Left cardiac atrium (tissue), 4 donors: ENCODE measurements at places on chromosomes 2 and 18. TPM values are rescaled to one million over a fixed set of nuclear protein-coding genes. Genes with fewer than 3 reads are reported as not detected.

DNA sequence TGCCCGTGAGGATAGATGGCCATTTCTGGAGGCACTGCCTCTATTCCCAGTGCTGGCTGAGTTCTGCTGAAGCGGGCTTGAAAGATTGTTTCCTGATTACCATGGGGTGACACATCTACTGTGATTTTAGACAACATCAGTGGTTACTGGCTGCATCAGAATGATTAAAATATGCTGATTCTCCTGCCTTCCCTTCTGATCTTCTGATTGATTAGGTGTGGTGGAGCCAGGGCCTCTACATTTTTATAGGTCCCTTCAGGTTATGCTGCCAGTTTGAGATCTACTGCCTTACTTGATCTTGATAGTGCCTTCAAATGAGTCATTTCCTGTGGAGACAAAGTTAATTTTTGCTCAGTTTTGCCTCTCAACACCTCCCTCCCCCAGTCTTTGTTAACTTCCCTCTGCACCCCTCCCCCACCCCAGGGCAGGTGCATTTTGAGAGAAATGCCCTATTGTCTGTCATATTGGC is 31.6 kb upstream of the SNORC start:
- DNase-seq, result no peak

- no peak for DNase-seq
These were observed 8.9 kb upstream of the NFE2L2 start for GRCh38 chr2:177273408-177273807.

The VIL1 gene
- not detected for total RNA-seq

DNA sequence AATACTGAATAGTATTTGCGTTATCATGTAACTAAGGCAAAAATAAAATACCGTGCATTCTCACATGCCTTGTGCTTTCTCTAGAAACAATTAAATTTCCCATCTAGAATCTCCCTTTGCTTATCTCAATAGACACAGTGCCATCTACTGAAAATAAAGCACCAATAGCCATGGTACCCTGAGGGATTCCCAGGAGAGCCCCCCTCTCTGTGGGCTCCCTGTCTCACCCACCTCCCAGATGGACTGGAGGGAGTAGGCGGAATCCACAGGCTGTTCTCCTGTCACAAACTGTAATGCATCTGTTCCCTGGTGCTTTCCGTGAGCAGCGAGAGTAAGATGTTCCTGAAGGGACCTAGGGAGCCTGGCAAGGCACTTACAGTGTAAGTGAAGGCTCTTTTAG is 112.4 kb upstream of the UPP2 start:
- no peak for DNase-seq

GRCh38 chr18:69447886-69448285 is 47.2 kb downstream of the DOK6 start:
- no peak for DNase-seq

DNA sequence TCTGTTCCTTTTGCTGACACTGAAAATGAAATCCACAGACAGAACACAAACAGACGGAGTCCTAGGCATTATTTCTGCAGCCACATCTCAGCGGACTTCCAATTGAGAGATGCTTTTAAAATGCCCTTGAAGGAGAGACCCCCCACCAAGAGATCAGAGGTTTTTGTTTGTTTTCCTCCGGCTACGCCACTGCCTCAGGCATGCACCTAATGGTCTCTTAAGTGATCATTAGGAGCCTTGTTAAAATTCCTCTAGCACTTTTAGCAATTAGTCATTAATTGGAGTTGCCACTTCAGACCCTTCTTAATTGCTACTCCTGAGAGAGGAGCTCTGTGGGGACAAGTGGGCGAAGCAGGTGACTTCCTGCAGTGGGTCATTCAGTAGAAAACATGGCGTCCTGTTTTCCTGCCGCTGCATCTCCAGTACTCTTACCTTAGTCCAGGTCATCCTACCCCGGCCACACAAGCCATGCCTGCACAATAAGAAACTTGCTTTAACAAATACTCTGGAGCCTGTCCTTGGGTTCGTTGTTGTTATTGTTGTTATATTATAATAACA is 257.7 kb upstream of the CHAC2 start:
- no peak for DNase-seq

The RIT2 gene
- total RNA-seq, result not detected

The DHRS9 gene
- 76.9 TPM for total RNA-seq

DNA sequence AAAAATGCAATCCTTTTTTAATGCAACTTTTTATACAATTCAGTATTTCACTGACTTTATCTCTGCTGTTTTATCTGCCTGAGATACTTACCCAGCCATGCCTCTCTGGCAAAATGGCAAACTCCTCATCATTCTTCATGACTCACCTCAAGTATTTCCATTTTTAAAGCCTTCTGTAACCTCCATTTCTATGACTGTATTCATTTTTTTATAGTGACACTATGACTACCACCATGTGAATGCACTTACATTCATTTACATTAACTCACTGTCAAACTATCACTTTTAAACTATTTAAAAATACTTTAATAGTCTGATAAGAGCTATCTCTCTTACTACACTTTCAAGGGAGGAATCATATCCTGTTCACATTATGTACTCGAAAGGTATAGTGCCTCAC is 99.4 kb upstream of the SCN7A start:
- DNase-seq, result no peak

DNA sequence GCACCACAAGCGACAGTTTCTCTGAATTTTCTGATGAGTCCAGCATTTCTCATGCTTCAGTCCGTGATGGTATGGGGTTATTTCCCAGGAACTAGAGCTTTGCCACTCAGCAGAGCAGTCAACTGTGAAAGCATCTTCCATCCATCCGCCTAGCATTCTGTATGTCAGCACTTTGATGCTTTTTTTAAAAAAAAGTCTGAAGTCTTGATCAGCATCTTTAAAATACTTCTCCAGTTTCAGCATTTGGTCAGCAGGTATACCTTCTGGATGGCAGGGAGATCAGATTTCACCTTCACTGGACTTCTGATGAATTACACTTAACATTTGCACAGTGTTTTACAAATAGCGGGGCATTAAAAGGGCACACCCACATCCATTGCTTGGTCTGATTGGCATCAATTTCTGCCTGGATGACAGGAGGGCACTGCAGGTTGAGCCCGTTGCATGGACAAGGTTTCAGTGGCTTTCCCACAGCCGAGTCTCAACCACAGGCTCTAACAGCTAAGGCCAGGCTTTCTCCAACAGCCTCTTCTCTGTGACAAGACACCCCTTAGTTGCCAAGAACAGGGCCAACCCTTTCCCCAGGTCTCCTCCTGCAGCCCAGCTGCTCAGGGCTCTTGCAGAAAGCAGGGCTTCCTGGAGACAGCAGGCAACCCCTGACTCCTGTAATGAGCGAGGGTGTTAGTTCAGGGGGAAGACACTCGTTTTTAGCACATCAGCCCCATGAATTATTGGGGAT is 54.0 kb downstream of the EMILIN2 start:
- DNase-seq, result no peak

- DNase-seq, result no peak
These were observed 818.8 kb upstream of the SOX11 start for GRCh38 chr2:4873364-4873763.

The RPRM gene
- not detected for total RNA-seq

- DNase-seq, result no peak
These were observed 36.9 kb downstream of the RAPH1 start for GRCh38 chr2:203498161-203498560.

The CMPK2 gene
- total RNA-seq, result 3.7 TPM

- no peak for DNase-seq
These were observed 49.4 kb upstream of the TGFA start for GRCh38 chr2:70603066-70603465.

DNA sequence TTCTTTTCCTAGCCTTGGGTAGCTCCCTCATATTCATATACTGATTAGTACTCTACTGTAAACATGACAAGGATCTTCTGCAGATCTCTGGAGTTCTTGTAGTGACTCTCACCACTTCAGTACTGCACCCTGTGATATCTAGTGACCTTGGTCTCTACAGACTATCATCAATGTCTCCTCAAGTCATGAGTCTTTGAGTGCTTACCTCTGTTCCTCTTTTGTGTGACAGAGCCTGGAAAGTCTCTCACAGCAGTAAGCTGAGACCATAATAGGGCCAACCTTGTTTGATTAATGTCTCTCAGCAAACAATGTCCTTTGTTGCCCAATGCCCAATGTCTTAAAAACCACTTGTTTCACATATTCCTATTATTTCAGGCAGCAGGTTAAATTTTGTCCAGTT is 34.2 kb upstream of the BAZ2B start:
- no peak for DNase-seq

GRCh38 chr2:240620149-240620731 is 5.0 kb upstream of the GPR35 start:
- DNase-seq, result no peak

DNA sequence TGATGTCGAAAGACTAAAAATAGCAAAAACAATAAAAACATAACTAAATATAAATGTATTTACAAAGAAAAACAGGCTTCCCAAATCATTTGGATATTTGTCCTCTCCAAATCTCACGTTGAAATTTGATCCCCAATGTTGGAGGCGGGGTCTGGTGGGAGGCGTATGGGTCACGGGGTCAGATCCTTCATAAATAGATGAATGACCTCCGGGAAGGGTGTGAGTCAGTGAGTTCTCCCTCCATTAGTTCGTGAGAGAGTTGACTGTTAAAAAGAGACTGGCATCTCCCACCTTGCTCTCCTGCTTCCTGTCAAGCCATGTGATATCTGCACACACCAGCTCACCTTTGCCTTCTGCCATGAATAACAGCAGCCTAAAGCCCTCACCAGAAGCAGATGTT is 703.0 kb downstream of the TMEM182 start:
- DNase-seq, result no peak

- DNase-seq, result no peak
These were observed 495 bp upstream of the TTC32 start for GRCh38 chr2:19902216-19902740.

DNA sequence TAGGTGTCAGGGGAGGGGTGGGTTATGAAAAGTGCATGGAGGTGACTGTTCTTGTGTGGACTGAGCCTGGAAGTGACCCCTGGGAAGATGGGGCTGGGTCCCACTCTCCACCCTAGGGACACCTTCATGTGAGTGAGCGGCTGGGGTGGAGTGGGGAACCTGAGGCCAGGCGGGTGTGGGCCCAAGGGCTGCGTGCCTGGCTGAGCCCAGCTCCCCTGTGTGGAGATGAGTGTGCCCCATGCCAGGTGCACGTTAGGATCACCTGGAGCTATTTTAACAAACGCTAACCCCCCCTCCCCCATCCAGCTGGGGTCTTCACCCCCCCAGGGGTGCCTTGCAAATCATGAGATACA is 26.5 kb downstream of the ZAP70 start:
- DNase-seq, result no peak

The LRRTM4 gene
- total RNA-seq, result 0.32 TPM

The LGALSL gene
- 13.1 TPM for total RNA-seq

- DNase-seq, result no peak
These were observed 10.6 kb downstream of the THNSL2 start for GRCh38 chr2:88180605-88181240.

DNA sequence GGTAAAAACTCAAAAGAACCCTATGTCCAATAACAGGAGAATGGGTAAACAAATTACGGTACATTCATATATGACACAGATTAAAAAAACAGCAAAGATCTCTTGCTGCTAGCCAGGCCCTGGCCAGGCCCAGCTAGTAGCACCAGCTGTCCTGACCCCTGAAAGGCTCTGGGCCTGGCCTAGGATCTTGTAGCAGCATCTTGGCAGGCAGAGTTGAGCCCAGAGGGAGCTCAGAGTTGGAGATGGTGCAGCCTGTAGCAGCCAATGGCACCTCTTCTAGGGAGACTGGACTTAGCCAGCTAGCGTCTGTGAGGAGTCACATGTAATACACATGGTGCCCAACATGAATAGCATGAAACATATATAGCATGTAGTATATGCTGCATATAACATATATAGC is 69.1 kb downstream of the HS6ST1 start:
- DNase-seq, result no peak

GRCh38 chr18:46311491-46311890 is 207.3 kb downstream of the HAUS1 start:
- DNase-seq, result no peak

DNA sequence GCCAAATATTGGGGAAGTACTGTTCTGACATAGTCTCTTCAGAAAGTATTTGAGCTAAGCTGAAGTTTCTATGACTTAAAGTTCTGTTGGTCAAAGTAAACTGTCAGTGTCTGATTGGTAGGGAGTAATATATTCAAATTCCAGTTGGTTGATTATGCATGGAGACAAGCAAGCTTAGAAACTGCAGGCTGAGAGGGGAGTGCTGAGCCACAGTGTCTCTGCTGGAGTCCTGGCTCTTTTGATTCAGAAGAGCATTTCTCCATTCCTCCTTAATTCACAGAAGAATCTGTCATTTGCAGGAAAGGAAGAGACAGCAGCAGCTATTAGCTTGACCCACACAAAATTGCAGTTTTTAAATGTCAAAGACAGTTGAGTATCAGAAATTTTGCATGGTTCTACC is 201.4 kb upstream of the TMEM200C start:
- DNase-seq, result no peak

The SERPINB13 gene
- not detected for total RNA-seq

DNA sequence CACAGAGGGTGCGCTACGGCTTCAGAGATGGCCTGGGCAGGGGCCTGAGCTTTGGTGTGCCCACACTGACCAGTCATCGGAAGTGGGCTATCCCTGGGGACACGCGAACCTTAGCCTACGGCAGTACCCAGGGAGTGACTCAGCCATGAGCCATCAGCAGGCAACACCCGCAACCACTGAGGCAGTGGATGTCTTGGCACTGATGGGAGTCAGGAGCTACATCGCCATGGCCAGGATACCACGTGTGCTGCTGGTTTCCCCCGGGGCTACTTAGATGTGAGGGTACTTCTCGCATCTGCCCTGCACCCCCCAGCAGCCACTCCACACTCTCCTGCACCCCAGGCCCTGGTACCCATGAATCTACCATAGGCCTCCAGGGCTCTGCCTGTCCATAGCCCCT is 12.8 kb upstream of the HPCAL1 start:
- no peak for DNase-seq

The HPCAL1 gene
- 27.2 TPM for total RNA-seq

GRCh38 chr2:20538308-20539132 is 91.6 kb downstream of the RHOB start:
- no peak for DNase-seq

- DNase-seq, result no peak
These were observed 42.6 kb downstream of the UNC50 start for GRCh38 chr2:98650998-98651397.

The ERMN gene
- total RNA-seq, result 0.37 TPM

- peak; percentile 69 for DNase-seq
These were observed 18.6 kb upstream of the MRPL19 start for GRCh38 chr2:75627902-75628504.
